ENCODE measurements at places on chromosomes 6 and 20. TPM values are rescaled to one million over a fixed set of nuclear protein-coding genes. Genes with fewer than 3 reads are reported as not detected.

Gene RBPJL
- polyA plus RNA-seq = not detected

Gene PDSS2
- 5.4 TPM for polyA plus RNA-seq

Gene HUS1B
- not detected for polyA plus RNA-seq

Gene OR2H2
- 14.3 TPM for polyA plus RNA-seq

Gene KIF25
- polyA plus RNA-seq = 13.7 TPM

Gene ETV7
- not detected for polyA plus RNA-seq

Gene CYP39A1
- polyA plus RNA-seq = 22.6 TPM

Gene UBD
- polyA plus RNA-seq = not detected

Gene BPIFA1
- not detected for polyA plus RNA-seq

Gene TRIM10
- polyA plus RNA-seq = not detected

Gene HLA-DMB
- polyA plus RNA-seq = not detected

Gene SPAG4
- polyA plus RNA-seq = not detected

Gene HLA-B
- 256 TPM for polyA plus RNA-seq

Gene CUL9
- 5.5 TPM for polyA plus RNA-seq

Gene ISM1
- polyA plus RNA-seq = 4.6 TPM

Gene ZBTB22
- 0.42 TPM for polyA plus RNA-seq

Gene GGTLC1
- polyA plus RNA-seq = not detected

Gene SMLR1
- polyA plus RNA-seq = not detected

Gene TPMT
- 16.4 TPM for polyA plus RNA-seq

Gene TAGAP
- polyA plus RNA-seq = 0.39 TPM

Gene CDSN
- polyA plus RNA-seq = not detected

Gene CASS4
- polyA plus RNA-seq = not detected

Gene TPD52L1
- 3.5 TPM for polyA plus RNA-seq

Gene ROMO1
- polyA plus RNA-seq = 446 TPM

Gene DNAH8
- polyA plus RNA-seq = not detected

Gene LY6G6D
- not detected for polyA plus RNA-seq

Gene STX11
- polyA plus RNA-seq = not detected

Gene BTBD3
- polyA plus RNA-seq = 64.2 TPM

Gene SLC17A2
- polyA plus RNA-seq = not detected

Gene C20orf141
- not detected for polyA plus RNA-seq

Gene KCNQ5
- 3.2 TPM for polyA plus RNA-seq

Gene DIDO1
- 5.7 TPM for polyA plus RNA-seq

Gene VIP
- polyA plus RNA-seq = not detected

Gene TINAG
- not detected for polyA plus RNA-seq

Gene CCM2L
- polyA plus RNA-seq = 0.13 TPM

Gene TNXB
- not detected for polyA plus RNA-seq

Gene CYP24A1
- polyA plus RNA-seq = not detected

Gene PCSK2
- polyA plus RNA-seq = 39.6 TPM

Gene TREML2
- polyA plus RNA-seq = not detected

Gene CST7
- polyA plus RNA-seq = not detected

Gene TNFRSF6B
- not detected for polyA plus RNA-seq

Gene GPSM3
- polyA plus RNA-seq = not detected

Gene SIRPD
- not detected for polyA plus RNA-seq

Gene DEFB124
- not detected for polyA plus RNA-seq

Gene AGPAT4
- polyA plus RNA-seq = 0.52 TPM

Gene MRAP2
- 2.6 TPM for polyA plus RNA-seq

Gene NKX2-4
- polyA plus RNA-seq = not detected

Gene EFCAB8
- polyA plus RNA-seq = not detected

Gene HLA-G
- not detected for polyA plus RNA-seq

Gene TBC1D32
- polyA plus RNA-seq = 33.3 TPM

Gene NINL
- polyA plus RNA-seq = 0.27 TPM

Gene TFAP2A
- 4.4 TPM for polyA plus RNA-seq

Gene VSX1
- polyA plus RNA-seq = 1.5 TPM

Gene TAB2
- polyA plus RNA-seq = 15.2 TPM

Gene CLVS2
- 16.6 TPM for polyA plus RNA-seq
